ENCODE measurements at places on chromosomes 13 and 19.

DNA sequence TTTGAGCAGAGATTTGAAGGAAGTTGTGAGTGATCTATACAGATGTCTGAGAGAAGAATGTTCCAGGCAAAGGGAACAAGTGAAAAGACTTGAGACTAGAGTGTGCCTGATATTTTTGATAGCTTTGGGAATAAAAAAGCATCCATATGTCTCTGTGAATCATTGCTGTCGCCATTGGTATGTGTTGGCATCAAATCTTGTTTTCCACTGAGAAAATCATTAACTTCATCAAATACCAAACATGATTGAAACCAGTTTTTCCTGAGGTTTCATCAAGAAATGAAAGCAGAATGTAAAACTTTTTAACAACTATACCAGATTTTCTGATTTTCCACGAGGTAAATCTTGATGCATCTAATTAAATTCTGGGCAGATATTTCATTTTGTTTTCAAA is 862.6 kb downstream of the DIAPH3 start:
- no peak for DNase-seq

- no peak for DNase-seq
These were observed 38.0 kb downstream of the PHF11 start for GRCh38 chr13:49533591-49534269.

DNA sequence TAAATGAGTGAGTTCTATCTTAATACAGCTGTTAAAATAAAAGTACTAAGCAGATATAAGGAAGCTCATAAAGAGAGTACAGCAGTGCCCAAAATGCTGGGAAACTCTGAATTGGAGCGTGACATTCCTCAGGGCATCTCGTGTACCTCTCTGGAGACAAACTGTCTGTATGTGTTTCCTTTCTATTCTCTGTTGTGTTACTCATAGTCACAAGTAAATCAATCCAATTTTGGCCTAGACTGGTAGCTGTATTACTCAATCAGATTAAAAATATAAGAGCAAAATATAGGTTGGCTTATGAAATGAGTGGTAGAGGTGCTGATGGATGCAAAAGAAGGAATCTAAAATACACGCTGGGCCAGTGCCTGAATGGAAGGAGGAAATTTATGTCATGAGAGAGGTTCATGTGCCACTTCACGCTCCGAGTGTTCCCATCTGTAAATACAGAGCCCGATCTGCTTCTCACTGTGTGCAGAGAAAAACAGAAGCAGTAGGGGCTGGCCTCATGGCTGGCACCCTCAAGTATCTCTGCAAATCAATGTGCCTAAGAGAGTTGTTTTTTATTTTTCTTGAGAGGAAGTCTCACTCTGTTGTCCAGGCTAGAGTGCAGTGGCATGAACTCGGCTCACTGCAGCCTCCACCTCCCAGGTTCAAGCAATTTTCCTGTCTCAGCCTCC is 58.7 kb upstream of the RGCC start:
- no peak for DNase-seq

DNA sequence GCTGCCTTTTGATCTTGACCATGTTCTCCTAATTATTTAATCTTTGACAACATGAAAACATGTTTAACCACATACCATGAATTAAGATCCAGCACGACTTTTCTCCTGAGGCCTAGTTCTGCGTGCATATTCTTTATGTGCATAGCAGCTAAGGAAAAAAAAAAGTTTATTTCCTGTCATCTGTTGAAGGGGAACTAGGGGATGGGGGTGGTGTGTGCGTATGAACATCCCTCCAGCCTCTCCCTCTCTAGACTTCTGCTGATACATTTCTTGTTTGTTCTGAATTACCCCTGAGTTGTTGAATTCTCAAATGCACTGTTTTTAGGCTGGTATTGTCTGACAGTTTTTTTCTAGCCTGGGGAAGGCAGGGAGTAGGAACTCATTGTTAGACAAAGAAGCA is 543.3 kb downstream of the FGF9 start:
- no peak for DNase-seq

GRCh38 chr19:52896431-52897137 is 851 bp downstream of the ZNF320 start:
- DNase-seq: no peak

GRCh38 chr19:43460362-43461016 is 4.9 kb downstream of the LYPD3 start:
- no peak for DNase-seq

DNA sequence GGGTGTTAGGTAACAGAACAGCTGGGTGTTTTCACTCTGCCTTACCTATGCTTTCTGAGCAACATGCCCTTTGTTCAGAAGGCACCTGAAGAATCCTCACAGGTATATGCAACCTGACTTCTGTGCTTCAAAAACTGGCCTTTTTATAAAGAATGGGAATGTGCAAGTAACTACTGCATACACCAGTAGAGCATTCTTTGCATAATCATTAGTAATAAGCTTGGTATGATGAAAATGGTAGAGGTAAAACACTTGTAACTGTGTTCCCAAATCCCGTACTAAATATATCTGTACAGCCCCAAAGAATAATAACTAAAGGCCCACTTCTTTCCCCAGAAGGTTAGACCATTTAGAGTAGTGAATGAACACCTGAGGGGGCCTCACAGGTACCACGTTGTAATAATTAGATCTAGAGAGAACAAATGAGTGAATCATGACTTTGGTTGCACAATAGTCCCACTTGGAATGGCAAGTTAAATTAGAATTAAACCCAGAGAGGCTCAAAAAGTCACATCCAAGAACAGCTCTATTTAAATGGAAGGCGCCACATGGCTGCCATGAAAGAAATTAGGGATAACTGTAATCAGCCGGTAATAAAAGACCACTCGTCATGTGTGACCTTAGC is 413.9 kb downstream of the KLF12 start:
- DNase-seq: no peak

DNA sequence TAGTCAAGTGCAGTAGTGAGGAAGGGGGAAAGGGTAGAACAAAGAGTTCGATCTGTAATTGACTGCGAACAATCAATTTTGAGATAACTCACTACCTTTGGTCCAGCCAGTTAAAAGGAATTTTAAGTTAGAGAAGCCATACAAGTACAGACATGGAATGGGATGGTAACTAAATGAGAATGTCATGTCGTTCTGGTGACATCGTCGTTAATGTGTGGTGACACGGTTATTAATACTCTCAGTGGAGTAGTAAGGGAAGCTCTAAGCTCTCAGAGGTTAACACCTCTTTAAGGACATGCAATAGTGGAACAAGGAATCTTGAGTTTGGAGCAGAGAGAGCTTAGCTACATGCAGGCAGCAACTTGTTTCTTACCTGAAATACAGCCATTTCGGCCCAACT is 154.9 kb upstream of the KLF12 start:
- DNase-seq: no peak

- DNase-seq: no peak
These were observed 36.8 kb upstream of the ZNF681 start for GRCh38 chr19:23795462-23795861.

DNA sequence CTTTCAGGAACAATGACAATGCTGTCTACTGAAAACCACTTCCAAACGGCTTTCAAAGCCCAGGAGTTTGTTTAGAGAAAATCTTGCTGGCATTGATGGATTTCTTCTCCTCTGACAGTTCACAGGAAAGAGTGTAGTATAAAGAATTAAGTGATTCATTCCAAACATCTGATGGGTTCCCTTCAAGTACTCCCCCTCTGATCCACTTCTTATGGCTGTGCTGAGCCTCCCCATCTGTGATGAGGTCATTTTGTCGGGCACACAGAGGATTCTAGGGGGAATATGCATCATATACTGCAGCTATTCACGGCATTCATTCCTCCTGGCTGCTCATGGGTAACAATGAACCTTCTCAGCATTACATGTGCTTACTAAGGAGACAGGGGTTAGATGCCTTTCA is 107.9 kb downstream of the RGCC start:
- no peak for DNase-seq

GRCh38 chr13:36919171-36919832 is 736 bp downstream of the SMAD9 start:
- DNase-seq: no peak

DNA sequence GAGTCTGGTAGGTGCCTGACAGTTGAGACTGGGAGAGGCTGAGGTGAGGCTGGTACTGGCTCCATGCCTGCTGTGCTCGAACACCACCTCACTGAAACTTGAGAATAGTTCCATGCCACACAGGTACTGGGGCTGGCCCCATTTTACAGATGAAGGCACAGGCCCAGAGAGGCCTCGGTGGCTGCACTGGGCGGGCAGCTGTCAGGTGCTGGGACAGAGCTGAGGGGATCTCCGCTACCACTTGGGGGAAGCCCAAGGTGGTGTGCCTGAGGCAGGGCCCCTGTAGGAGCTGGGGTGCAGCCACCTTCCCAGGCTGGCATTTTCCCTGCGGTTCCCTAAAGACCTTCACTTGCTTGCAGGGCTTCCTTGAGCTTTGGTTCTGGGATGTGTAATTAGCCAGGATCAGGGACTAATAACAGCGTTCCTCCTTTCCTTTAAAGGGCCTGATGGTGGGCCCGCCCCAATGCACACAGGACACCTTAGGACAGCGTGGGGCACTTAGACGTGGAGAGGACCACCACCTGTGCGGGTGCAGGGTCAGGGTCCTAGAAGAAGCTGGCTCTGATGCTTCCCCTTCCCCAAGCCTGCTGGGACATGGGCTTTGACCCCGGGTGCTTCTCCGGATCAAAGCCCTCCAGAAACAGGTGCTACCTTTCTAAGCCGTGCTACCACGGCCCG is 23.6 kb downstream of the CAPN12 start:
- no peak for DNase-seq

DNA sequence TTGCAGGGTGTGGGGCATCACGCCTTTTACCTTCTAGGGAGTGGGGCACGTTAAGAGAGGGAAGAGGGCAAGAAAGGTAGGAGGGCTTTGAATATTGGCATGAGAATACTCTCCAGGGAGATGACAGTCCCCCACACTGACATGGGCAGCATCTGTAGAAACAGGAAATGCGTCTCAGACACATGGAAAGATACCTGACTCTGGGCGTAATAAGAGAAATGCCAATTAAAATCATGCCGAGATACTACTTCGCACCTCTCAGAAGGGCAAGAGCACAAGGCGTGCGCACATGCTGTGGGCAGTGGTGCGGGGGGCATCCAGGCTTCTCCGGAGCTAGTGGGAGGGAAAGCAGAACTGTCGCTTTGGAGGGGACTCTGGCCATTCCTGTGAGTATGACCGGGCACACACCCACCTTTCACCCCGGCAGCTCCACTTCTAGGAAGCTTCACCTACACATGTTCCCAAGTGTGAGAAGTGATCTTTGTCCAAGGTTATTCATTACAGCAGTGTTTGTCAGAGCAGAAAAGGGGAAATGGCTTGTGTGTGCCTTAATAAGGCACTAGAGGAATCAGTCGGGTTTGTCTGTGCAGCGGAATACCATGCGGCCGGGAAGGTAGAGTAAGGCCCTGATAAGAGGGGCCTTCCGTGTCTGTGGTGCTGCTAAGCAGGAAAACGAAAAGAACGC is 99.5 kb downstream of the SIPA1L3 start:
- DNase-seq: no peak

DNA sequence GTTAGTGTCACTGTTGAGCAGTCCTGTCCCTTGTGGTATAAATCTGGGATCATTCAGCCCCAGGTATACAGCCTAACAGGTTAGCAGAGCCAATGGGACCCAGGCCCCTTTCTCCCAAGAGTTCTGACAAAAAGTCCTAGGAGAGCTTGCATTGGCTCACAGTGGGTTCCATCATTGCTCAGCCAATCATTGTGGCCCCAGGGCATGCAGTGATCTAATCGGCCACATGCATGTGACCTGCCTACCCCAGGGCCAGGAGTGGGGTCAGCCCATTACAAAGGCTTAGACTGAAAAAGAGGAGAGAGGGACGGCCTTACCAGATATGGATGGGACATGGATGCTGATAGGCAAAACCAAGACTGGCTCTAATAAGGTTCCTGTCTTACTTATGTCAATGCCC is 41.1 kb downstream of the SPTBN4 start:
- DNase-seq: no peak

DNA sequence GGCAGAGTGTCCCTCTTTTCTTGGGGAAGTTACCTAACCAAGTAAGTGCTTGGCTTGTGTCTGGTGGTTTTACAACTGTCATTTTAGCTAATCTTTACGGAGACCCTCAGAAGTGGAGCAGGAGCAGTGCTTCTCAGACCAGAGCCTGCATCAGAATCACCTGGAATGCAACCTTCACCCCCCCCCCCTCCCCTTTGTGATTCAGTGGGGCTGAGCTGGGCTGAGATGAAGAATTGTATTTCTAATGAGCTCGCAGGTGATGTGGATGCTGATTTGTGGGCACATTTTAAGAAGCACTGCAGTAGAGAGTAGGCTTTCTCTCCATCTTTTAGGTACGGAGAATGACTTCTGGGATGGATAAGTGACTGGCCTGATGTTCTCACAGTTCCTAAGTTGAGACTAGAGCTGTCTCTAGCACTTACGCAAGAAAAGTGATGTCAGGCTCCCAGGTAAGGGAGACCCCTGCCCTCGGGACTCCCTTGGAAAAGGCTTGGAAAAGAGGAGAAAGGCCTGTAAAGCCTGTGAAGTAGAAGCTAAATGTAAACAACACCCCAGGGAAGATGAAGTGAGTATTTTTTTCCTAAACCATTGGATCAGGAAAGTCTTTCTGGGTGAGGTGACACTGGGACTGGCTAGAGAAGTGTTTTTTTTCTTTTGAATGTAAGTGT is 23.3 kb upstream of the RNF113B start:
- no peak for DNase-seq

DNA sequence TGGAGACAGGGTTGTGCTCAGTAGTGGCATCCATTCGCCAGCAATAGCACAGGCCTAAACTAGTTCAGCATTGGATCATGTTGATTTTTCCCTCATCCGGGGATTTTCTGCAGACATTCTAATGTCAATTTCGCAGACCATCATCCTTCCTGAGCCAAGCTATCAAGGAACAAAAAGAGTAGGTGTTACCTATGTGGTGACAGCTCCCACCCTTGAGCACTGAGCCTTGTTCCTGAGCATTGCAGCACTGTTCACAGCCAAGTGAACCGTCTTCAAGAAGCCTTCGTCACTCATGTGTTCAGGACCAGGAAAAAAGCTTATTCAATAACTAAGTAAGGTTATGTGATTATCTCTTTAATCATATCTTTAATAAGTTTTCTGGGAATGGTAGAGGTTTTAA is 576.2 kb downstream of the UQCRFS1 start:
- DNase-seq: no peak

Data from activated T-helper 1 cell treated with Interleukin-2 at 50 U/mL for 16 hours (primary cell).